ENCODE measurements at places on chromosomes 6 and 20.

- no peak for DNase-seq
These were observed 14.7 kb downstream of the PI16 start for GRCh38 chr6:36969240-36969691.

DNA sequence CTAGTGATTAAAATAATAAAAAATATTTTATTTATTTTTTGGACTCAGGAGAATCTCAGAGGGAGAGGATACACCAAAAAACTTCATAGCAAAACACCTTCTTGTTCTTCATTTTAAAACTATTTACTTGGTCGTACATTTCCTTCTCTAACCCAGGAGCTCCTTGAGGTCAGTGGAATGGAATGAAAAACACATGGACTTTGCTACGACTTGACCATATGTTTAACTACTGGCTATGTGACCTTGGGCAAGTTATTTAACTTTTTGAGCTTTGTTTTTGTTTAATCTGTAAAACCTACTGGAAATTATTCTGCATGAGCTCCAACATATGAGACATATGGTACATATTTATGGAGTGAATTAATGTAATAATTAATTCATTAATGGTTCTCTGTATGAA is 1005.5 kb upstream of the CITED2 start:
- DNase-seq = no peak

DNA sequence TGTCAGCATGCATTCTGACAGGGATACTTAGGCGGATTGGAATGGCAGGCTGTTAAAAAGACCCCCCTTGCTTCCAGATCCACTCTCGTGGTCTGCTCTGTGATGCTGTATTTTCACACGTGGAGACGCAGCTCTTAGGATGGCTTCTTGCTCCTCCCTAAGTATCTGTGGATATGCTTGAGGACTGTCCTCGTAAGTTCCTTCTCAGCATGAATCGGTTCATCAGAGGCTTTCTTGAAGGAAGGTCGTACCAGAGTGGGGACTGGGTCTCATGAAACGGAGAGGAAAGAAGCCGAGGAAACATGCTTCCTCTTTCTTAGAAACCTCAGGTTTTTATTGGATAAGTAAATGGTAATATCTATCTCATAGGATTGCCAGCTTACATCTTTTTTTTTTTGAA is 220.4 kb downstream of the FARS2 start:
- DNase-seq = no peak

- no peak for DNase-seq
These were observed 68.7 kb downstream of the CBFA2T2 start for GRCh38 chr20:33558348-33559144.

- no peak for DNase-seq
These were observed 333.7 kb downstream of the MEI4 start for GRCh38 chr6:77986380-77987034.

DNA sequence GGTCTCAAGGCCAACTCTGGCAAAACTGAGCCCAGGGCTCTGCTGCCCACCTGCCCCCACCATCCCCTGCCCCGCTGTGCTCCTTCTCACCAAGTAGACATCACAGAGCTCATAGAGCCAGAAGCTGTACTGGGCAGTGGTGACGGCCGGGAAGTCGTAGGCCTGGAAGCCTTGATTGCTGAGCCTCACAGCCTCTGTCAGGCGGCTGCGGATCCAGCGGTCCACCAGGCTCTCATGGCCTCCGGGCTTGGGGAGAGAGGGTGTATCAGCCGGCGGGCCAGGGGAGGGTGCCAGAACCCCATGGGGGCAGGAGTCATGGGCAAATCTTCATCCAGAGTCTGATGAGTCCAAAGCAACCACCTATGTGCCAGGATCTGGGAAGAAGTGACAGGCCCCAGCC is 2.8 kb upstream of the VWA7 start:
- no peak for DNase-seq

GRCh38 chr6:158570681-158570962 is 10.7 kb downstream of the TMEM181 start:
- no peak for DNase-seq

DNA sequence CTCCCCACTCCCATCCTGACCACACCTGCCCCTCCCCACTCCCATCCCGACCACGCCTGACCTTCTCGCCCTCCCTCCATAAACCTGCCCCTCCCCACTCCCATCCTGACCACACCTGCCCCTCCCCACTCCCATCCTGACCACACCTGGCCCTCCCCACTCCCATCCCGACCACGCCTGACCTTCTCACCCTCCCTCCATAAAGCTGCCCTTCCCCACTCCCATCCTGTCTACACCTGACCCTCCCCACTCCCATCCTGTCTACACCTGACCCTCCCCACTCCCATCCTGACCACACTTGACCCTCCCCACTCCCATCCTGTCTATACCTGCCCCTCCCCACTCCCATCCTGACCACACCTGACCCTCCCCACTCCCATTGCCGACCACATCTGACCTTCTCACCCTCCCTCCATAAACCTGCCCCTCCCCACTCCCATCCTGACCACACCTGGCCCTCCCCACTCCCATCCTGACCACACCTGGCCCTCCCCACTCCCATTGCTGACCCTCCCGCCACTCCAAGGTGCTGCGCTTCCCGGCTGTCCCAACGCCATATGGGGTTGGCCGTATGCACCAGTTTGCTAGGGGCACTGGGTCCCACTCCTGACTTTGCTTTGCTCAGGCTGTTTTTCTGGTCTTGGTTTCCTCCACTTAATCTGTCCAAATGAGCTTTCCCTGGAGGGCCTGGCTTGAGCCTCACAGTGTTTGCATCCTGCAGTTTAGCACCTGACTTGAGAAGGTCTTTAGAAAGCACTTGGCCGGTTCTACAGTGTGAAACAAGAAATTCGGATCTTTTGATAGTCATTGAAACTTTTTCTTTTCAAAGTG is 2.9 kb downstream of the KIF25 start:
- no peak for DNase-seq

- DNase-seq = no peak
These were observed 26.9 kb downstream of the DDX27 start for GRCh38 chr20:49245921-49246740.

DNA sequence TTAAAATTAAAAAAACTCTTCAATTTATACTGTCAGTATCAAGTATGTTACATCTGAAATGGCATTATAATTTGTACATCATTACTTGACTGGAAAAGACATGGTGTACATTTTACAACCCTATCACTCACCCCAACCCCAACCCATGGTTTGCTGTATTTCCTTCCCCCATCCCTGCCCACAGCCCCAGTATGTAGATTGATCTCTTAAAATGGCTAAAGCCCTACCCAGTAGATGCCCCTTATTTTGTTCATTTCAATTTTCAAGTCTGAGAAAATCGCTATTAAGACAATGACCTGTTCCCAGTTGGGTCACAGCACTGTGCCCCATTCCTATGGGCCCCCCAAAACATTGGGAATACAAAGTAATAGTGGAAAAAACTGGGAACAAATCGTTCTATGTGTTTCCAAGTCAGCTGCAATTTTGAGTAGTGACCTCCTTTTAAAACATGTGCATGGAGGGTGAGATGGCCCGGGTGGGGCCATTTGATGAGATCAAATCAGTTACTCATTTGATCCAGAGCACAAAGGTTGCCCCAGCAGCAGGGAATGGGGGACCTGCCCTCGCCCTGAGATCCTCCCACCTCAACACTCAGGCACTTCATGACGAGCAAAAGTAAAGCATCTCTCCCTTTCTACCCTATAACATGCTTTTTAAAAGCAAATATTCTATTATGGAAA is 13.3 kb downstream of the EZR start:
- DNase-seq = no peak

- no peak for DNase-seq
These were observed 165.0 kb downstream of the TBC1D7 start for GRCh38 chr6:13163161-13163944.

DNA sequence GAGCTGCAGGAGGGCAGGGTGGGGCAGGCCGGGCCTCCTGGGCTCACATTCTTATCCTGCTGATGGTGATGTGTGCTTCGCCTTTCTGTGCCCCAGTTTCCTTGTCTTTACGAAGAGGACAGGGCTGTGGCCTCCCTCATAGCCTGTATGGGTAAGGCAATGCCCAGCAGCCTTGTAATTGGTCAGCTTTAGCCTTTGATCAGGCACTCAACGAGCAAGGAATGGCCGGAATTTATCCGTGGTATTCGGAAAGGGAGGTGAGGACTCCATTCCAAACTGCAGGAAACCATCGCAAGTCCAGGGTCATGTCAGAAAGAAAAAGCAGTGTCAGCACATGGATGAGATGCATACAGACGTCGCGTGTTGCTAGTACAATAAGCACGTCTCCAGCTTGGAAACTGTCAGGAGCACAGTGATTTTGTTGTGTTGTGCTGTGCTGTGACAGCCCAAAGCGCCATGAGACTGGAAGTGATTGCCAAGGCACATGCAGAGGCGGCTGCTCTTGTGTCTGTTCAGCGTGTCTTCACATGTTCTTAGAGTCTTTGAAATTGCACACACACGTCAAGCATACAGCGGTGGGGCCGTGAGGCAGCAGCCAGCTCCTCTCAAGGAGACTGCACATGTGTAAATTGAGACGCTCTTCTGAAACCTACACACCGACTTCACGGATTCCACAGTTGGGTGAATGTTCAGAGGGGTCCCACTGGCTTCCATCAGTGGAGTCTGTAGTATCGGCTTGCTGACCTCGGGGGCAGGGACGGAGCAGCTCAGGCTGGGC is 6.2 kb downstream of the SS18L1 start:
- no peak for DNase-seq

DNA sequence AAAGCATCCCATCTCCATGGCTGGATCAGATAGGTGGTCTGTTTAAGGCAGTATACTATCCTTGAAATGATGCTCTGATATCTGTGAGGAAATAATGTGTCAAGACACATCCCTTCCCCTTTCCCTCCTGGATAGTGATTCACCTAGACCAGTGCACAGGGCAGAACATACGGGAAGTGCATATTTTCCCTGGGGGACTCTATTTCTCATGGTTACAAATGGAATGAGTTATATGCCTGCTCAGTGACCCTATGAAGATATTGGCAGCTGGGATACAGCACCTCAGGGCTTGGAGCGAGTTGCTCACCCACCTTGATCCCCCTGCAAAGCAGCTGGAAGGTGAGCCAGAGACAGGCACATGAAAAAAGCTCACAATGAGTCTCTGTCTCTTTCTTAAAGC is 67.5 kb upstream of the PRL start:
- no peak for DNase-seq

- no peak for DNase-seq
These were observed 395.3 kb downstream of the GJA1 start for GRCh38 chr6:121830736-121831135.

GRCh38 chr20:59802471-59803221 is 130.8 kb downstream of the SYCP2 start:
- no peak for DNase-seq

GRCh38 chr20:10369723-10370090 is 64.3 kb downstream of the MKKS start:
- no peak for DNase-seq

Measured in CD4-positive, alpha-beta T cell treated with Interferon gamma for 1 hour (primary cell).